ENCODE measurements at places on chromosomes 1 and 21. TPM values are rescaled to one million over a fixed set of nuclear protein-coding genes. Genes with fewer than 3 reads are reported as not detected.

GRCh38 chr1:165376041-165376810 lies 19.7 kb upstream of the LMX1A start:
- peak; percentile 90 for DNase-seq

- DNase-seq: no peak
Observed at GRCh38 chr1:183575606-183576005, 14.7 kb downstream of the NCF2 start.

DNA sequence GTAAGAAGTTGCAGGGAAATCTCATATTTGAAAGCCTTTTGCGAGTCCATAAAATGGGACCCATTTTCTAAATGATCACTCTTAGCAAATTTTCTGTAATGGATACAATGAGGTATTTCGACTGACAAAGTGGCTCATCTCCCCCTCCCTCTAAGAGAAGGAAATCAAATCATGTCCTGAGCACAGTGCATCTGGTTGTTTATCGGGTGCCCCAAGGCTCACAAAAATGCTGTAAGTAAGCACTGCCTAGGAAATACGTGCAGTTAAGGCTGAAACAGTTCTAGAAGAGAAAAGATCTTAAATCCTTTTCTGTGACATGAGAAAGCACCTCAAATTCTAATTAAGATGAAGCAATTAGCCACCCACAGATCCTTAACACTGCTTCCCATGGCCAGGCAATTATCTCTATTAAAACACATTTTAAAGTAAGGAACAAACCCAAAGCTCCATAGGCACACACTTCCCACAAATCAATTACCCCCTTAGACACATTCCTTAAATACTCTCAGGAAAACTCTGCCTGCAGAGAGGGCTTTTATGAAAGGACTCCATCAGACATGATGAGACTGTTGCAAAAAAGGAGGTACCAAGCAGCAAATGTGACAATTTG lies 216.3 kb downstream of the KCNH1 start:
- DNase-seq: no peak

DNA sequence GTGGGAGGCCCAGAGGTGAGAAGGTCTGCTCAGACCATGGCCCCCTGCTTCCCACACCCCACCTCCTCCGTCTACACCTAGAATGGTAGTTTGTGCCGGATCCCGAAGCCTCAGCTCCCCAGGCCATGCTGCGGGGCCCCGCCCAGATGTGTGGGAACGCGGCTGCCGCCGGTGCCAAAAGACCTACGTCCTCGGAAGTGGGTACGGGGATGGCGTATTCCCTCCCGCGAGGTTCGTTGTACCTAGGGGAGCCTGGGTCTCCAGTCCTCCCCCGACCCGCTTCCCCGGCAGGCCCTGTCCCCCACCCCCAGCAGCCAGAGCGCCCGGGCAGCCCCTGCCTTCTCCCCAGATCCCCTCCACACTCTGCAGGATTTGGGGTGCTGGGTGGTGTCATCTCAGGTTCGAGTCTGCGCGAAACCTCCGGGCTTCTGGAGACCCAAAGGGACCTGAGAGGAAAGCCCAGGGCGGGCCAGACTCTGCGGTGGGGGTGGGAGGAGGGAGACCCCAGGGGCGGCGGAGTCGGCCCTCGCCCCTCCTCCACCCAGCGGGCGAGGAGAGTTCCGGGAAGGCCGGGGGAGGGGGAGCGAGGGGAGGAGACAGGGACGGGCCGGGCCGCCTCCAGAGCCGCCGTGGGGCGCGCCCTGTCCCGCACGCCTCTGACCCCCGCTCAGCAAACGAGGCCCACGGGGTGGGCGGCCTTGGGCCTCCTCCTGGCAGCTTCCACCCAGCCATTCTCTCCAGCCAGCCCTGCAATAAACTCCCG lies 6.2 kb upstream of the PRDM16 start:
- DNase-seq: no peak

DNA sequence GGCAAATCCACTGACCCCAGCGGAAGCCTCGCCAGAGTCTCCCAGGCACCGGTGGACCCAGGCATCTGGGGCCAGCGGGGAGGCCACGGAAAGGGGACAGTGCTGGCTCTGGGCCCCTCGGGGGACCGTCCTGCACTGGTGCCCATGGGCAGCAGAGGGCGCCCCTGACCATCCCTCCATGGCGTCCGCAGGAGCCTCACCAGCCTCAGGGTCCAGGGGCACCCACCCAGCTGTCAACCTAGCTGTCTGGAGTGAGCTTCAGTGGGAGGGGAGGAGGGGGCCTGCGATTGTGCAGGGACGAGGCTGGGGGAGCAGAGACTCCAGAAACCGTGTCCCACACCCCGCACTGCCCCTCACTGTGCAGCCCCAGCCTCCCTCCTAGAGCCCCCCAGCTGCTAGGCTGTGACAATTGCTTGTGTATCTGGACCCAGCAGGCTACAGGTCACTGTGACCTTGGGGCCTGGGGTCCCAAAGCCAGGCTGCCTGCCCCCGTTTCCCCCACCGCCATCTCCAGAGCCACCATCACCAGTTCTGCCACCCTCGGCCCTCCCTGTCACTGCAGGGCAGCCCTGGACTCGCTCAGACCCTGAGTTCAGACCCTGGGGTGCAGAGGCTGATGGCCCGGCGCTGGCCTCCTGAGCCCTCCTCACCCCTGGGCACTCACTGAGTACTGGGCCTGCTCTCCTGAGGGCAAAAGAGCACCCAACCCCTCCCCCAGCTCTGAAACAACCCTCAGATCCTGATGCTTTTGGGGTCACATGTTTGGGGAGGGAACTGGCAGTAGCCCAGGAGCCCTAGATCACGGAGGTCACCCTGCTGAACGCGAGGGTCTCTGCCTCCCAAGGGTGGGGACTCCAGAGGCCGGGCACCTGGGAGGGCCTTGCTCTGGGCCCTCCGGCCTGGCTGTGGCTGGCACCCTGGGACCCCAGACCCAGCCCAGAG lies 10.6 kb upstream of the COL6A1 start:
- no peak for DNase-seq

DNA sequence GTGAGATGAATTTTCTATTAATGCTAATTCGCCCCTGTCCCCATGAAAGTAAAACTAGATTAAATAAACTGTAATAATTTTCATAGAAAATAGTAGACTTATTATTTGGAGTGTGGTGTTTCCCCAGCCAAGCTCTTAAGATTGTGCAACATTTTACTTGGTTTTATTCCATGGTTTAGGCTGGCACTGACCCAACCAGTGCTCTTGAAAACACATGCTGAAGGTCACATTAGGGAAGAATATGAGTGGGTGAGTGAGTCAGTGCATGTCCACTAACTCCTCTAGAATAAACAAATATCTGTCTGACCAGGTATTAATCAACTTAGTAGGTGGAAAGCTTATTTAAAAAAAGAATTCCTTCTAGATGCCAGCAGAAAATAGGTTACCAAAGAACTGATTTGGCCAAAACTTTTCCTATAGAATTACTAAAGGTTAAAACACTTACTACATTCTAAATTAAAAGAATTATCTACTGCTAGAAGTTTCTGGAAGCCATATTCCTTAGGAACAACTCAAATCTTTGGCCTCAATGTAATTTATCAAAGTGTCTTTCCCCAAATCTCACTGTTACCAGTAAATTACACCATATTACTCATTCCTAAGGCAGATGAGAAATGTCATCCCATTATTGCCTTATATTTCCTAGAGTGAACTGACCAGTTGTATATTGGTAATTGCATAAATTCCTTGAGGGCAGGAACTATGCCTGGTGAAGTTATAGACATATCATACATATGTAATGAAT lies 89.7 kb upstream of the RGS1 start:
- DNase-seq: peak; percentile 90

DNA sequence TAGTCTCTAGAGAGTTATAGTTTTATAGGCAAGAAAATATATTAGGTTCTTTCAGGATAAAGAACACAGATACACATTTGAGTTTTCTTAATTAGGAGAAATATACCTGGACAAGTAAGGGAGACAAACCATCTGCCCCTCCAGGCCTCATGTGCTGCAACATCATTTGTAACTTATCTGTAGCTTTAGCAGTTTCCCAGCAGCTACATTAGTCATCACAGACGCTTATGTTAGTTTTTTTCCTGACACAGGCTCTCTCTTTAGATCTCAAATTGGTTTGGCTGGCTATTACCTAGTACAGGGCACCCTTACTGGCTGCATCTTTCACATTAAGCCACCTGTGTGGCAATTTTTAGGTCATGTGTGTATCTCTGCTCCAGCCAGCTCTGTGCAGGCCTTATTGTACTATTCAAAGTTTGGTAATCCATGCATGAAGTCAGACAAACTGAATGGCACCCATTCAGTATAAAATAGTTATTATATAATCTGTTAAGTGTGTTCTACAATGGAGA lies 25.9 kb downstream of the GNPAT start:
- DNase-seq: no peak

GRCh38 chr1:26530895-26531598 lies 1.5 kb downstream of the RPS6KA1 start:
- DNase-seq: no peak

- DNase-seq: peak; percentile 95
Observed at GRCh38 chr1:156291226-156292061, 4.0 kb downstream of the GLMP start.

GRCh38 chr1:192707978-192708547 lies 72.1 kb downstream of the RGS13 start:
- DNase-seq: no peak

DNA sequence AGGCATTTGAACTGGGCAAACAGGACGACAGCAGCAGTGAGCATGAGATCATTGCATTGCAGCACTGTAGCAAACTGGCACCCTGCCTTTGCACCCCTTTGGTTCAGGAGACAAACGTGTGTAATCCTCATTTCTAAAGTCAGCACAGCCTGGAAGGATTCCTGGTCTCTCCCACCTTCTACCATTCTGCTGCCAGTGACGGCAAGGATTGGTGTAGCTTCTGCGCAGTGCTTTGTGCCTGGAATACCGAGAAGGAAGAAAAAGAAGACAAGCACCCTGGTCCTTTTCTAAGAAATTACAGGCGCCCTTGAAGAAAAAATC lies 805.3 kb downstream of the USP25 start:
- DNase-seq: peak; percentile 92

DNA sequence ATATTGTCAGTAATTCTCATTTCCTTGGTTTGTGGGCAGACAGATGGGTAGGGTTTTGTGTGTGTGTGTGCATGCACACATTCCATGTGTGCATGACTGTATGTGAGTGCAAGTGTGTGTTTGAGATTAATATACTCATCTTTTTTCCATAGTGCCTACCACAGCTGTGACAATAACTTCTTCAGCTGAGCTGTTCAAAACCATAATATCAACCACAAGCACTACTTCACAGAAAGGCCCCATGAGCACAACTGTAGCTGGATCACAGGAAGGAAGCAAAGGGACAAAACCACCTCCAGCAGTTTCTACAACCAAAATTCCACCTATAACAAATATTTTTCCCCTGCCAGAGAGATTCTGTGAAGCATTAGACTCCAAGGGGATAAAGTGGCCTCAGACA lies 149.3 kb downstream of the ADGRL2 start:
- no peak for DNase-seq

DNA sequence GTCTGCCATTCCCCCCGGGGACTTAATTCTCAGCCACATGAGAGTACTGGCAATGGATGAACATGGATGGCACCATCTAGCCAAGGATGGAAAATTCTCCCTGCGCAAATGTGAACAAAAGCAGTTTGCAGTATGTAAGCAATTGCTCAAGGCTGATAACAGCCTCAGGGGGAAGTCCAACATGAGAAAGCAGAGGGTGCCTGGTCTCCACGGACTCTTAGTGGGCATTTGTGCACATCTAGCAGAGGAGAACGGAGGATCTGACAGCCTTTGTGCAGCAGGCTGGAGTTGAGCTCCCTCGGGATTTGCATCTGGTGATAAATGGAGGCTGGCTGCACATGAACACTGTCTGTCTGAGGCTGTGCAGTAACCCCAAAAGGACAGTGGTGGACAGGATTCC lies 13.9 kb upstream of the OLIG1 start:
- no peak for DNase-seq

GRCh38 chr1:10839188-10839770 lies 42.8 kb upstream of the CASZ1 start:
- DNase-seq: no peak

DNA sequence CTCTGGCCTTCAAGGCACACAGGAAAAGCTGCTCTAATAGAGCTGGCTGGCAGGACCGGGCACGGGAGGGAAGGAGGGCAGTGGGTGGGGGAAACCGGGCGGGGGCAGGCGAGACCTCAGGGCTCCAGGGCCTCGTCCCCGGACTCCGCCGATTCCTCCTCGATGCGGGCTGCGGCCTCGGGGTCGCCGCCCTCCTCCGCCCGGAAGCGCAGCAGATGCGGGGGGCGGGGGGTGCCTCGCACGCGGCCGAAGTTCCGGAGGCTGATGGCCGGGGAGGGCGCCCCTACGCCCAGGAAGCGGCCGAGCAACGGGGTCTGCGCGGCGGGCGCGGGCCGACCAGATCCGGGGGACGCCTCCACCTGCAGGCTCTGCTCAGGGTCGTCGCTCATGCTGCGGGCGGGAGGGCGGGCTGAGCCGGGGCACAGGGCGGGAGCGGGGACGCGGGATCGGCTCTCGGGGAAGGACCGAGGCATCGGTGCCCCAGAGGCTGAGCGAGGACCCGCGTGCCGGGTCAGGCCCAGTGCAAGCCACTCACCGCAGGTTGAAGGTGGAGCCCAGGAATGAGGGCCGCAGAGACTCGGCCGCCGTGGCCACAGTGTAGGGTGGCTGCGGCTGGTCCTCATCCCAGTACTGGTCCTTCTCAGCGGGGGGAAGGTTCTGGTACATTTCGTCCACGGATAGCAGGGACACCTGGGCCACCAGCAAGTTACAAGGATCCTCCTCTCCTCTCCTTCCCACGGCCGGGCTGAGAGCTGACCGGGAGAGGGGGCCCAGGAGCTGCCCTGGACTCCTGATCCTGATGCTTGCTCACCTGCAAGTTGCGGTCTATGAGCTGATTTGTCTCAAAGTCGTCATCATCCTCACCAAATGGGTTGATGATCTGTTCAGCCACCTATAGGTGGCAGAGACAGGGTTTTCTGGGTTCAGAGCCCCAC lies 3.6 kb downstream of the BEST4 start:
- no peak for DNase-seq

GRCh38 chr1:151157067-151157531 lies 650 bp downstream of the TNFAIP8L2 start:
- no peak for DNase-seq

Gene ATAD3C
- 2.8 TPM for total RNA-seq

Gene CLK2
- total RNA-seq: 16.4 TPM

Gene CD5L
- 0.19 TPM for total RNA-seq

Gene CYYR1
- total RNA-seq: 9.6 TPM

Gene TOR3A
- total RNA-seq: 14.3 TPM

Gene CLCA4
- not detected for total RNA-seq

Gene ZFP69B
- total RNA-seq: 0.59 TPM

Gene IGFN1
- total RNA-seq: not detected

Gene KLF17
- total RNA-seq: not detected

Gene FAM110D
- 4.3 TPM for total RNA-seq

Gene FAM167B
- 6.4 TPM for total RNA-seq

Data from right atrium auricular region (tissue), 2 donors.